ENCODE measurements at places on chromosomes 4 and X.
A peak's percentile ranks its signal among the peaks of the same experiment; 100 is the strongest.

GRCh38 chr4:128357286-128357685, 69.7 kb upstream of the PGRMC2 start:
- no peak for DNase-seq

GRCh38 chr4:185730387-185730786, 81.6 kb downstream of the SORBS2 start:
- DNase-seq: peak; percentile 28

DNA sequence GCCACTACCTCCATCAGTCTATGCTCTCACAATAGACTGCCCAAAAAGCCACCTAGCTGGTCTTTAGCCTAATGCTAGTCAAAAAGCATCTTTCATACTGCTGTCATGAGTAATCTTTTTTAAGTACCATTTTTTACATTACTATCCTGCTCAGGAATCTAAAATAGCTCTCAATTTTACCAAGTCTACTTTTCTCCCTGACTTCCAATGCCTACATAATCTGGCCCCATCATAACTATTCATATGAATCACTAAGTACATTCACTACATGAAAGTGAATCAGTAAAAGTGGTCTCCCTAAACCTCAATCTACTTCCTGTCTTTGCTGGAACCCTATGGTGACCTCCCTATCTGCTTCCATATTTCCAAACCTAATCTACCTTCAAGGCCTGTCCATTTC, 105.9 kb downstream of the THOC2 start:
- DNase-seq: no peak

DNA sequence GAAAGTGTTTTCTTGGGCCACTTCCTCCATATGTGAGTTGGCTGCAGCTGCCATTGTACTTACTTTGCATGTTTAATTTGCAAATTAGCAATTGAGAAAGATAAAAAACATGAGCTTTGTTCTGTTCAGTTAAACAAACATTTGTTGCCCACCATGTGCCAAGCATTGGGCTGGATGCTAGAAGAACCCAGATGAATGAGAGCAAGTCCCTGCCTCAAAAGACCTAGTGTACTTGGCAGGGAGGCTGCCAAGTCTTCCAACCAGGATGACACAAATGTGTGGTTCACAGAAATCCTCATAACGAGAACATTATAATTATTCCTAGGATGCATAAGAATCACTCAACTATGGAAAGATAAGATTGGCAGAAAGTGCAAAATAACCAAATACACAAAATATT, 66.7 kb downstream of the GPM6A start:
- no peak for DNase-seq

DNA sequence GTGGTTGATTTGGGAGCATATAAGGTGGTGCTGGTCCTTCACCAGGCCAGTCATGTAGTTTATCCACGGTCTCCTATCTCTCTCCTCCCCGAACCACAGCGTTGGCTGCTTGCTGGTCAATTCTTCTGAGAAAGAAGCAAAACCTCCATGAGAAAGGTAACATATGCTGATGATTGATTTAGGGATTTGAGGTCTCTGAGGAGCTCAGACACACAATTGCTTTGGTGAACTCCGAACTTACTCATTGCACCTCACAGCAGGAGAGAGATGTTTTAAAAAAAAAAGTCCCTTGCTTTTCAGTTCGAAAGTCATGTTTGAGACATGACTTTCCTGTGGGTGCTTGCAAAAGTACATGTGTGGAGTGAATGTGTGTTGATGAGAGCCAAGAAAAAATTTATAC, 100.2 kb downstream of the TSPAN7 start:
- no peak for DNase-seq

DNA sequence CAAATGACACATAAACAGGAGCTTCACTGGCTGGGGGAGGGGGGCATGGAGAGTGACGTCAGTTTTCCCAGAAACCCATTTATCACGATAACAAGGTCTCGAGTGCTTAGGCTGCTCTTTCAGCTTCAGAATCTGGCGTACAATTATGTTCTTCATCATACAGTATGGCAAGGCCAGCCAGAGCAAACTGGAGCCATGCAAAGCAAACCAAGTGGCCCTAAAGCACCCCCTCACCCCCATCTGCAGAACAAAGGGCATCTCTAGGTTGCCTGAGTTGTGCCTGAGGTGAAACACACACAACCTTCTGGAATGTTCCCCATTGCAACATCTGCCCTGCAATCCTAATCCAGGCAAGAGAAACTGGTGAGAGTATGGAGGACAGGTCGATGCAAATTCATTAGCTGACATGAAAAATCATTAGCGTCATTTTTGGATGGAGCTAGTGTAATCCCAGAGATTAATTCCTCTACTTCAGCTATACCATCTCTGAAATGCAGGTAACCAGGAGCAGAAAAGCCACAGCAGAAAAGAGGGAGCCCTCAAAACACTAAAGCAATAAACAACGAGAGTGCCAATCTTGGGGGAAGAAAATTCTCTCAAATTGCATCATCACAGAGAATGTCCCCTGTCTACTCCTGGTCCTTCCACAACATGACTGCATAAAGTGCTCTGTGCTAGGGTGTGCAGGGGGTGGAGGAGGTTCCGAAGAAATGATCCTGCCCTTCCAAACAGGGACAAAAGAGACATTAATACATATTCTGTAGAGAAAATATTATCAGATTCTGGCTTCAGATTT, 1.8 kb downstream of the SEPTIN6 start:
- DNase-seq: peak; percentile 80

DNA sequence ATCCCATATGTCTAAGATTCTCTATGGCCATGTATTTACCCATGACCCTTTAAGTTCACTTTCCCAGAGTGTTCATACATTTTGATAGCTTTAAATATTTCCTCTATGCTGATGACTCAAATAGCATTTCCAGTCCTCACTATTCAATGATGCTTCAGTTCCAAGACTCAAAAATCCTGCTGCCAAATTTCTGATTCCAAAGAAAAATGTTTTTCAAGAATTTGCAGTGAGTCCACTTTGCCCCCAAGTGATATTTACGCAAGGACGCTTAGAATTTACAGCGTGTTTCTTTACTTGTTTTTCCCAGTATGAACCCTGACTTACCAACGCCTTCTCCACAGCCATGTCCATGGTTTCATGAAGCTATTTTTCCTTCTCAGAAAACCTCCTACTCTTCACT, 127.9 kb upstream of the PCDH18 start:
- no peak for DNase-seq

- no peak for DNase-seq
These were observed 276.4 kb downstream of the IL15 start for GRCh38 chr4:141912831-141913230.

GRCh38 chr4:83034630-83035494, at the start of gene COPS4:
Gene COPS4, plus strand, starts transcription at chr4:83035183. Its CDS starts 42 bp downstream, at chr4:83035225.
- DNase-seq: peak; percentile 99

GRCh38 chr4:97105347-97106099, 1037.8 kb downstream of the STPG2 start:
- DNase-seq: no peak

DNA sequence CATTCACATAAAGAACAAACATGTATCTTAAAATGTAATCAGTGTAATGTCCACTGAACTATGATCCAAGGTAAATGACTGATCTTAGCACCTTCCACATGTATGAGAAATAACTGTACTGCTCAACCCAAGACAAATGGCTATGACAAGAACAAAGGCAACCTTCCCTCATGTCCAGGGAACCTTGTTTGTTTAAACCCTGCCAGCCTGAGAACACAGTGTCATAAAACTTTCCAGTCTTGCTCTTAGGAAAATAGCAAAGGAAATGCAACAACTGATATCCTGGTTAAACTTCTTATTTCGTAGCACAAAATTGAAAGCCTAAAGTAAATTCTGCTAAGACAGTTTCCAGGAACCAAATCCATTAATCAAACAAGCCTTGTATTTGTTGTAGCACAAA, 494.3 kb downstream of the IL15 start:
- no peak for DNase-seq

DNA sequence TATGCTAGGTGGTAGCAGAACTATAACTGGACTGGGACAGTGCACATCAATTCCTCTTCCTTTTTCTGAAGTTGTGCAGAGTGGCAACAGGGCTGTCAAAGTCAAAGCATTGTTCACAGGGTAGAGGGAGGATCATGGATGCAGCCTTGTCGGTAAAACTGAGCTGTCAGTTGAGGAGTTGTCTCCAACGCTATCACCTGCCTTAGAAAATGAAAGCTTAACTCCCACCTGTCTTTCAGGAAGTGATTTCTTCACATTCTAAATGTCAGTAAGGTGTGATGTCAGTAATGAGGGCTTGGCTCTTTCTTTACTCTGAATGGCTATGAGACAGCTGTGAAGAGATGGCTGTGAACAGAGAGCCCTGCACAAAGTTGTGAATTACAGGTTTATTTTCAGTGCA, 66.4 kb upstream of the BANK1 start:
- DNase-seq: no peak

DNA sequence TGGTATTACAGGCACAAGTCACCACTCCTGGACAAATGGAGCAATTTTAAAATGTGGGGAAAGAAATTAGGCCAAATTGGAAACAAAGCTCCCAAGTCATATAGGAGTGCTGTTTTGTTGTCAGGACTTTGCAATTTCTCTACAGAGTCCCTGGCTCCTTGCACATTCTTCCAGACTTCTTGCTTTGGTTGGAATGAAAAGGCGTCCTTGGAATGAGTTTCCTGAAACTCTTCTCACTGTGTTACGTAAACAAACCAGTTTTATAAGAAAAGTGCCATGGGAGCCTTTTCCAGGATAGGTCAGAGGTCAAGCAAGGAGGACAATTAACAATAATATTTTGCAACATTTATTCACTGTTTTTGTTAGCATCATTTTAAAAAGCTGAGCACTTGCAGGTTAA, 32.4 kb upstream of the KIT start:
- DNase-seq: no peak

DNA sequence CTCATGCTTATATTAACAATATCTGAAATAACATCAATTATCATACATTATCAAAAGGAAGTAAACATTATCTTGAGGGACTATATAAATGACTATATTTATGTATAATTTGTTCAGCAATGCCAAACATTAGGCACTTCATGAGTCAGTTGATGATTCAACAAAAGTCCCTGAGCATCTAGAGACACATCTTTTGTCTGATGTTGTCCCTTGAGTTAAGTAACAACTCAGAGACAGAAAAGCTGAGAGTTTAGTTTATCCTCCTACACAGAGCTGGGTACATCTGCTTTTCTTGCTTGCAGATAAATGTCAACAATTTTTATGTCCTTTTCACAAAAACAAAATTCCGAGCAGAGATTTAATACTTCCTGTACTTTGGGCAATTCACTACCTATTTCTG, 311.1 kb downstream of the INPP4B start:
- DNase-seq: no peak

DNA sequence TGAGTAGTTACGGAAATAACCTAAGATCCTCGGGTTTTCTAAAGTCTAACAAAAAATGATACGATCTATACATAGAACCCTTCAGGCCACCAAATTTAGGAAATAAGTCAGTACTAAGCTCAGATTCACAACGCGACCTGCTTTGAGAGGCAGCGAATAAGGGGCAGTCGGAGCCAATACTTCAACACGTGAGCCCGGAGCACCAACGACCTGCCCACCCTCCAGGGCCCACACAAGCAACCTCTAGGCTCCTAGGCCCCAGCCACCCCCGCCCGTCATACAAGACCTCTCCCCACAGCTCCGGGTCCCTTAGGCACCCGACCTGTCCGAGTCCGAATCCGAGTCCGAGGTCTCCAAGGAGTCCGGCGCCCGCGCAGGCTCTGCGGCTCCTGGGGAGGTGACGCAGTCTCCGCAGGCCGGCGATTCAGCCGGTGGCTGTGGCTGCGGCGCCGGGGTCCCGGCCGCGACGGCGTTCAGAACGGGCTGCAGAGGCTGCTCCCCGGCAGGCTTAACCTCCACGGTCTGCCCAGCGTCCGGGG, 580 bp downstream of the NAF1 start:
- DNase-seq: peak; percentile 63

DNA sequence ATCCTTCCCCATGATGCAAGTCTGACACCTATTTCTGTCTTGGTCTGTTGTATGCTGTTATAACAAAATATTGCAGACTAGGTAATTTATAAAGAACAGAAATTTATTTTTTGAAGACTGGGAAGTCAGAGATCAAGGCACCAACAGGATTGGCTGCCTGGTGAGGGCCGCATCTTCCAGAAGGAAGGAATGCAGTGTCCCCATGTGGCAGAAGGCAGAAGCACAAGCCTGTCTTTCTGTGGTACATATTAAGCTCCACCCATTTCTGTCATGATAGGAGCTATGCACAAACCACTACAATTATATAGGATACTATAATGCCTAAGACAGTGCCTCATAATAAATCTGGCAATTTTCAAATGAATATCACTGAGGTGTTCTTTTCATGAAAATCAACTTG, 502.3 kb upstream of the DIAPH2 start:
- DNase-seq: no peak

- DNase-seq: peak; percentile 3
These were observed 36.5 kb downstream of the WDR1 start for GRCh38 chr4:10079912-10080588.

- no peak for DNase-seq
These were observed 6.2 kb downstream of the MBNL3 start for GRCh38 chrX:132482632-132483031.

GRCh38 chr4:86934147-86934770, 552 bp upstream of the AFF1 start:
- DNase-seq: no peak

GRCh38 chr4:52889354-52889753, 27.2 kb downstream of the RASL11B start:
- DNase-seq: no peak

GRCh38 chr4:61173799-61174198, 26.3 kb upstream of the ADGRL3 start:
- no peak for DNase-seq

GRCh38 chrX:41478381-41478911, 31.3 kb downstream of the NYX start:
- no peak for DNase-seq

GRCh38 chrX:9942086-9942485, 25.1 kb upstream of the CLDN34 start:
- peak; percentile 46 for DNase-seq

GRCh38 chr4:98046665-98047064, 96.6 kb downstream of the STPG2 start:
- no peak for DNase-seq

DNA sequence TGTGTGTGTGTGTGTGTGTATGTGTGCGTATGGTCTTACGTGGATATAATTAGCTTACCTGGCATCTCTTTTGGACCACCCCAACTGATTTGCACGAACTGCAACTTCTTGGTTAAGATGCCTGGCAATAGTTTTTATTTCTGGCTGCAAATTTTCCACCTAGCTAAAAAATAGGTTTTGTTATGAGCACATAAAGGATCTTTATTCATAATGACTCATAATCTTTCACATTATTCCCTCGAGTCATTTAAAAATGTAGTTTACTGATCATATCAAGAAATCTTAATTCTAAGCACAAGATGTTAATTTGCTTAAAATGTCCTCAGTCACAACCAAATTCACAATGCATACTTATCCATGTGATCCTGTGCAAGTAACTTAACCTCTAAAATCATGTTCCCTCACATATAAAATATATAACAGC, 1.5 kb downstream of the COX18 start:
- no peak for DNase-seq

- DNase-seq: no peak
These were observed 45.5 kb downstream of the NFKB1 start for GRCh38 chr4:102546635-102547034.
